ENCODE measurements at places on chromosomes 12 and 14.

- no peak for DNase-seq
Observed at GRCh38 chr14:54166049-54166950, 209.7 kb upstream of the BMP4 start.

GRCh38 chr12:77062846-77063461 lies 2.4 kb downstream of the E2F7 start:
- peak; percentile 97 for DNase-seq

DNA sequence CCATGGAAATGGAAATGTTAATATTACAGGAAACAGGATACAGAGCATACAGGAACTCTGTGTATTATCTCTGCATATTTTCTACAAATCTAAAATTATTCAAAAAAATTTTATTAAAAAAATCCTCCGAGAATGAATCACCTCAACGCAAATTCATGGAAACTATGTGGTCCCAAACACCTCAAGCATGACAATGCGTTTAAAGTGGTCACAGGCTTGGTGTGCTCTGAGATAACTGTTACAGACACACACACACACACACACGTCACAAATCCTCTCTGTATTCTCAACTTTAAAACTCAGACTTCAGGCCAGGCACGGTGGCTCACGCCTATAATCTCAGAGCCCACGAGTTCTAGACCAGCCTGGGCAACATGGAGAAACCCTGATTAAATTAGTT lies 45.3 kb upstream of the MTERF2 start:
- DNase-seq = no peak

DNA sequence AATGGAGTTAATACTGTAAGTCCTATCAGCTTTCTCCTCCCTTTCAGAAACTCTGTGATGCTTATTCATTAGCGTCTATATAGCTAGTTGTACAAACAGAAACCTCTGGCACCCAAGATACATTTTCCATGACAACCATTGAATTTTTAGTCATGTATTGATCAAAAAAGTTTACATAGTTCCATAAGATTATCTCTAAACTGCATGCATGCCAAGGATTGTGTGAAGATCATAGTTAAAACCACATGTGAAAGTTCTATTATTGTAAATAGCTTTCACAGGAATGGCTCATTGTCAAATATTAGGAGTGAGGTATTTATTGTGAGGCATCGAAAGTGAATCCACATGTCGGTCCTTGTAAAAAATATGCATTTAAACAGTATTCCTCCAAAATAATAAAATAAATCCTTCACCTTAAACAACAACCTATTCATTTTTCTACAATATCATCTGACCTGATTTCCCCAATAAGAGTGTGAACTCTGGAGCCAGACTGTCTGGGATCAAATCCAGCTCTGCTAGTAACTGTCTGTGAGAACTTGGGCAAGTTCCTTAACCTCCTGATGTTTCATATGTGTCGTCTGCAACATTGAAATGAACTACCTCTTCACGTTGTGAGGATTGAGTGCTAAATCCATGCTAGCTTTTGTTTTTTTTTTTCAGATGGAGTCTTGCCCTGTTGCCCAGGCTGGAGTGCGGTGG lies 10.6 kb upstream of the CDKL1 start:
- peak; percentile 20 for DNase-seq

DNA sequence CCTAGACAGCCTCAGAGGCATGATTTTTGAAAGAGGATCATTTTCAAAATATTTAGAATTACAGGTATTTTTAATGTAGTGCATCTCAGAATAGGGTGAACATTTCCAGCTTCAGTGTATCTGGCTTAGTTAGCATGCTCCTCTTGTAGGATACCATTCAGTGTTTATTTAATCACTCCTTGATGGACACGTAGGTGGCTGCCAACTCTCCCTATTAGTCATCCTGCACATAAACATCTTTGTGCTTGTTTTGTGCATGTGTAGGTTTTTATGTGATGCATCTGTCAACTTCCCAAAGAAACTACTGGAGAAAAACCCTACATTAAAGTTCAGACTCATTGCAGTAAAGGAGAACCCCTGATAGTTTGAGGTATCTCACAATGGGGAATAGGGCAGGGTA lies 52.5 kb upstream of the RBM19 start:
- DNase-seq = peak; percentile 40
